Stimulated activated CD4-positive, alpha-beta T cell treated with anti-CD3 and anti-CD28 coated beads, Interleukin-4, amount 100 ng/mL, for 4 hours (primary cell): ENCODE measurements at places on chromosomes 5 and 9.

DNA sequence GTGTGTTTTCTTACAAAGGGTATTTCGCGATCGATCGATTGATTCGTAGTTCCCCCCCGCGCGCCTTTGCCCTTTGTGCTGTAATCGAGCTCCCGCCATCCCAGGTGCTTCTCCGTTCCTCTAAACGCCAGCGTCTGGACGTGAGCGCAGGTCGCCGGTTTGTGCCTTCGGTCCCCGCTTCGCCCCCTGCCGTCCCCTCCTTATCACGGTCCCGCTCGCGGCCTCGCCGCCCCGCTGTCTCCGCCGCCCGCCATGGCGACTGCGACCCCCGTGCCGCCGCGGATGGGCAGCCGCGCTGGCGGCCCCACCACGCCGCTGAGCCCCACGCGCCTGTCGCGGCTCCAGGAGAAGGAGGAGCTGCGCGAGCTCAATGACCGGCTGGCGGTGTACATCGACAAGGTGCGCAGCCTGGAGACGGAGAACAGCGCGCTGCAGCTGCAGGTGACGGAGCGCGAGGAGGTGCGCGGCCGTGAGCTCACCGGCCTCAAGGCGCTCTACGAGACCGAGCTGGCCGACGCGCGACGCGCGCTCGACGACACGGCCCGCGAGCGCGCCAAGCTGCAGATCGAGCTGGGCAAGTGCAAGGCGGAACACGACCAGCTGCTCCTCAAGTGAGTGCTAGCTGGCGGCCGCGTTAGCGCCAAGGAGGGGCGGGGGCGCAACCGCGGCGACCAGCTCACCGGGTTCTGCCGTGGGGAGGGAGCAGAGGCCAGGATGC, 480 bp downstream of the LMNB1 start:
- DNase-seq = peak; percentile 50

DNA sequence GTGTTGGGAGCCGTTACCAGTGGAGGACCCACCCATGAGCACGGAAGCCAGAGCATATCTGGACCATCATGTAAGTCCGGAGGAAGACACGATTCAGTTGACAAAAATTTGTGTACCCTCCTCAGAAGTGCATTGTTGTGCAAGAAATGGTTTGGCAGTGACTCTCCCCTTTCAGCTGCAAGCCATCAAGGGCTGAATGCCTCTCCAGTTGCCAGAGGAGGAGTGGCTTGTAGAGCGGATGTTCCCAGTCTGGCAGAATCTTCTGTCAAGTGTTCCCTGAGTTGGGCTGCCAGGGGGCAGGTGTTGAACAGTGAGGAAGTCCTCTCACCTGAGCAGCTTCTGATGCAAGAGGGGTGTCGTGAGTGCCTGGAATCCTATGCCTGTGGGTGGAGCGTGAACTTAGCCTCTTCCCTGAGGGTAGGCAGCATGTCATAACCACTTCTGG, 27.6 kb upstream of the CDKN2AIPNL start:
- no peak for DNase-seq

GRCh38 chr5:90214991-90215390, 194.6 kb downstream of the CETN3 start:
- DNase-seq = no peak

GRCh38 chr5:115565233-115565632, 20.7 kb upstream of the FEM1C start:
- DNase-seq = no peak

DNA sequence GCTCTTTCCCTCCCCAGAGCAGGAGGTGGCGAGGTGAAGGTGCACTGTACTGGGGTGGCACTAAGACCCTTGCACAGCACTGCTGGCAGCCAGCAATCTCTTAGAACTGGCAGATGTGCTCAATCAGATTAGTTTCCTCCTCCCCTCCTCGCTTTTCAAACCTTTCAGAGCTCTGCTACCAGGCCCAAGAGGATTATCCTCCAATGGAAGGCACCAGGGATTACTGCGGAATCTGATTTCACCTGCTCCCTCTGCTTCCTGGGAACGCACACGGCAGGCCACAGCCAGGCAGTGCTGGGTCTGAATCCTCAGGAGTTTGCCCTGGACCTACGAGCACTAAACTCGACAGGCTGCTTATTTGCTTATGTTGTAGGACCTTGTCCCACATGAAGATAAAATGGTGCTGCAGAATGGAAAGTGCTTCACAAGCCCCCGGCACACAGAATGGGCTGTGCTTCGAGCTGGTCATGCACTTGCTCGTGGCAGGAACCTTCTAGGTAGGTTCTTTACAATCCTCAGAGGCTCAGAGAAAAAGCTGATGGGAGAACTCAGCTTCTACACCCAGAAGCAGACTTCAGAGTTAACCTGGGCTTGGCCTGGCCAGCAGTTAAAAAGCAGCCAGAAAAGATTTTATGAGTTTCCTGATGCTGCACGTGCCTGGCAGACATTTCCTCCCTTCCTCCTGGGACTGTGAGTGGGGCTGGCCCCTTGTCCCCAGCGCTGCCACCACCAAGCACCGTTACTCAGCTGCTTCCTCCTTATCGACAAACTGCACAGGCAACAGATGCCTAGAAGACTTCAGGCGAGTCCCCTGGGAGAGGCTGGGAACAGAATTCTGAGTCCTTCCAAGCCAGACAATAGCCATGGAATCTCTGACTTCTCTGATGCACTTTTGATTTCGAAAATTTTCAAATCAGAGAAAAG, 33.1 kb downstream of the FABP6 start:
- DNase-seq = no peak
